Fibroblast of gingiva (primary cell): ENCODE measurements at places on chromosomes 6 and 20.

GRCh38 chr6:133919362-133919761 is 30.4 kb downstream of the TCF21 start:
- DNase-seq: no peak

DNA sequence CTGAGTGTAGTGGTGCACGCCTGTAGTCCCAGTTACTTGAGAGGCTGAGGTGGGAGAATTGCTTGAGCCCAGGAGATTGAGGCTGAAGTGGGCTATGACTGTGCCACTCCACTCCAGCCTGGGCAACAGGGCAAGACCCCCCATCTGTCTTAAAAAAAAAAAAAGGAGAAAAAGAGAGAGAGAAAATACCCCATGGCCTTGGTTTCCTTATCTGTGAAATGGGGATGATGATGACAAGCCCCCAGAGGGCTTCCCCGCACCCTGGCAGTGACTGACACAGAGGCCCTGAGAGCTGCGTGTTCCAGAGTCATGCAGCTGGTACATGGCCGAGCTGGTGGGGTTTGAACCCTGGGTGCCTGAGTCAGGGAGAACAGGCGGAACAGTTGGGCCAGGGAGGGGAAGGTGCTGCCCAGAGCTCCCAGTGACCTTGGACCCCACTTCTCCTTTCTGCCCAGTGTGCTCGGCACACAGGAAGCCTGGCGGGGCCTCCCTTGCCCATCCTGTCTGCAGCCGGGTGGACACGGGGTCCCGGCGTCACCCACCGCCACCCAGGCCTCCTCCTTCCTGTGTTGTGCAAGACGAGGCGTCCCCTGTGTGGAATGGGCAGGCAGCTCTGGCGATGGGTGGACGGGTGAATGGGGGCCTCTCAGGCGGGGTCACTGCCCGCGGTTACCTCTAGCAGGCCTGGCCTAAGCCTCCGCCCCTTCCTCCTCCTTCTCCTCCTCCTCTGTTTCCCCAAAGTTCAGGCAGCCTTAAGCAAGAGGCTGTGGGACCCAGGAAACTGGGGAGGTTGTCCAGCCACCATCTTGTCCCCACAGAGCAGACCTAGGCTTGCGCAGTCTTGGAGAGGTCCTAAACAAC is 84.2 kb downstream of the CEBPB start:
- no peak for DNase-seq

DNA sequence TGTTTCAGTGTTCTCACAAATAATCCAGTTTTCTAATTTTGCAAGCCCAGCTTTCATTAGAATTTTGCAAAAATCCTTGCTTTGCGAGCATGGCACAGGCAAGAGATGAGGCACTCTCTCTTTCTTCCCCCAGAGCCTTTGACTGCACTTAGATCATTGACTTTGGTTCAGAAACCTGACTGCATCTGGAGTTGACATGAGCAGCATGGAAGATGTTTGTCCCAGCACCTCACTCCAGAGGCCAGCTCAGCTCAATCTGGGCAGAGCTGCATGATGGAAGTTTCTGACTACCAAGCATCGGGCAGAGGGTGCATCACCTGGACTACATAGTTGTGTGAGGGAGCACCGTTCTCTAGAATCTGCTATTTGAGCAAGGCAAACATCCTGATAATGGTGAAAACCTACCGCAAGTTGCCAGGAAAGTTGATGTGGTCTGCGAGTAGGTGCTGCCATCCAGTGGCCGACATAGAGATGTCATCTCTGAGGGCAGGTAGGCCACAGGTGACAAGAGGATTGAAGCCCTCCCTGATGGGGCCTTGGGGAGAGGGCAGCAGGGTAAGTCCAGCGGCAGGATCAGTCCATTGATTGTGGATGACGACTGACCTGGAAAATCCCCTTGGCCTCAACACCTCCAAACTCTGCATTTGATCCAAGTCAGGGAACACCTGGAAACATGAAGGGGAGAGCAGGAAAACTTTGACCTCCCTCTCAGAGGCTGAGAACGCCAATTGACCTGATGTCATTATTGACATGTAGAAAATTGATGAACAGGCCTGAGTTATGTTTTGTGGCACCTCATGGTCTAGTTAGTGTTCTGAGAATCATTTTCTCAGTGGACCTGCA is 3.8 kb upstream of the LPA start:
- DNase-seq: no peak

GRCh38 chr6:158642097-158642601 is 2.4 kb downstream of the DYNLT1 start:
- peak; percentile 79 for DNase-seq

- no peak for DNase-seq
Measured at GRCh38 chr6:92043777-92044176, 1375.6 kb downstream of the EPHA7 start.

DNA sequence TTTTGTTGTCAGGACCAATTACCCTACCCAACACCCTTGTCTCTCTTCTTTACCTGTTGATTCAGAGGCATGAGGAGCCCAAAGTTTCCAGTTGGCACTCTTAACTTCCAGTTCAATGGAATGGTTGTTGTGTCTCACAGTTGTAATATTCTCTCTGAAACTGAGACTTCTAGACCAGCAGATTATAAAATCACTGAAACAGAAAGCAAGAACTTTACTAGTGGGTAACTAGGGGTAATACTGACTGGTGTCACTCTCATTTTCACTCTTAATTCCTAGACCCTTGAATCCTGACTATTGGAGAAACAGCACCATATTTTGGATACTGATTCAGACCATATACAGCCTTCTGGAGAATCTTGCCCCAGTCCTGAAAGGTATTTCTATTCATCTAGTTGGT is 140.2 kb upstream of the MMS22L start:
- no peak for DNase-seq

DNA sequence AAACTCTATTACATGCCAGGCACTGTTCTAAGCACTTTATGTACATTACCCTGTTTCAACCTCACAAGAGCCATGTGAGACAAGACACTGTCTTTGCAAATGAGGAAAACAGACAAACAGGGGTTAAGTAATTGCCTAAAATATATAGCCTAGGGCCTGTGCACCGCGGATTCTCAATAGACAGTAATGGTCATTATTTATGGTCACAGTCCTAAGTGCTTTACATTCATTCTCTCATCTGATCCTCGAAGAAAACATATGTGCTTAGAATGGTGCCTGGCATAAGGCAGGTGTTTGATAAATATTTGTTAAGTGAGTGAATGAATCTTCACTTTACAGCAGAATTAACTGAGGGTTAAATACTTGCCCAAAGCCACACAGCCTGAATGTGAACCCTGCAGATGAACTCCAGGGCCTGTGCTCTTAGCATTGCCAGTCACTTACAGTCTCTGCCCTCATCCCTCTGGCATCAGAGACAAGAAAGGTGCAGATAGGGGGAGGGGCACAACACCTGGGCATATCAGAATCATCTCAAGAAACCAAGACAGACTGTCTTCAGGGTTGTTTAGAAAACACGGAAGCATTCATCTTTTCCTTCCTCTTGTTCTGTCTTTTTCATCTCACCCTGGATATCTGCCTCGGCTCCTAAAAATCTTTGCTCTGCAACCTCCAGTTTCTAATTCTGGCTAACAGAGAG is 92.8 kb upstream of the SASH1 start:
- DNase-seq: no peak

- DNase-seq: no peak
Measured at GRCh38 chr6:71675386-71675785, 211.0 kb upstream of the RIMS1 start.

GRCh38 chr6:152669895-152670294 is 27.8 kb upstream of the MYCT1 start:
- DNase-seq: peak; percentile 19

DNA sequence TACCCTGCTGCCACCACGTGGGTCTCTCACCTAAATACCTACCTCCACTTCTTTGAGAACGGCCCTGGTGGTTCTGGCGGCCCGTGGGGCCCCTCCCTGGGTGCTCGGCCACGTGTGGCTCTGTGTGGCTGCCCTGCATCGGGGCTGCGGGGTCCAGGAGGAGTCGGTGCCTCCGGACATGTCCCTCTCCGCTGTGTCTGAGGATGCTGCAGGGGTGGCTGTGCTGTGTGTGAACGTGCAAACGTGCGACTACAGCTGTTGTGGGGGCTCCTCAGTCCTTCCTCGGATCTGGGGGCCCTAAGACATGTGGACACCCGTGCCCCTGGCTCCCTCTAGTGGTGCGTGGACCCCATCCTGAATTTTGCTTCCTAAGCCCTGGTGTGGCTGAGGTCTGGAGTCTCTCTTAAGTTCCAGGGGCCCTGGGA is 691.8 kb downstream of the QKI start:
- DNase-seq: no peak

GRCh38 chr6:163036160-163036645 is 308.4 kb downstream of the PACRG start:
- no peak for DNase-seq

DNA sequence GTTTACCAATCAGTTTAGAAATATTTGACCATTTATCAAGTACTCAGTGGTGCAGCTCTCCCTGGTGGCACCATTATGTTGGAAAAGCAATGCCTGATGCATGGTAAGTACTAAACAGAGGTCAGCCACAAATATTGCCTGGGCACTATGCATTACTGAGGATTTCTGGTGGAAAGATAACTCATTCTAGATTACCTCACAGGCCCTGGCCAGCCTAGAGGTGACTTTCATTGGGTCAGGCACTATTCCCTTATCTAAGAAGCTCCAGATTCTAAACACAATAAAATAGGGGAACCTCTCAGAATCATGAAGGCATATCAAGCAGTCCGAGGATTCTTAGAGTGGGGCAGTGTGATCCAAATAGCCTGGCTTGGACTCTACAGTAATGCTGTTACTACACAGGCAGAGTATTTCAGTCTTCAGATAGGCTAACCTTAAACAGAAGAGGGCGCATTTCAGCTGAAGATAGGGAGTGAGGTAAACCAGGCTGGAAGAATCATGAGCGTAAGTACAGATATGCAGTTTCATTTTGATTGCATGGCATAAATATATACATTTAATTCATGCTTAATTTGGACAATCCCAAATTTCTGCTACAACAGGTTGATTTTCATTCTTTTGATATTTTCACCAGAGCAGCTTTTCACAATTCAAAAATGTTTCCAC is 12.1 kb downstream of the LGSN start:
- peak; percentile 47 for DNase-seq

GRCh38 chr6:169046021-169046420 is 207.6 kb downstream of the THBS2 start:
- peak; percentile 89 for DNase-seq

DNA sequence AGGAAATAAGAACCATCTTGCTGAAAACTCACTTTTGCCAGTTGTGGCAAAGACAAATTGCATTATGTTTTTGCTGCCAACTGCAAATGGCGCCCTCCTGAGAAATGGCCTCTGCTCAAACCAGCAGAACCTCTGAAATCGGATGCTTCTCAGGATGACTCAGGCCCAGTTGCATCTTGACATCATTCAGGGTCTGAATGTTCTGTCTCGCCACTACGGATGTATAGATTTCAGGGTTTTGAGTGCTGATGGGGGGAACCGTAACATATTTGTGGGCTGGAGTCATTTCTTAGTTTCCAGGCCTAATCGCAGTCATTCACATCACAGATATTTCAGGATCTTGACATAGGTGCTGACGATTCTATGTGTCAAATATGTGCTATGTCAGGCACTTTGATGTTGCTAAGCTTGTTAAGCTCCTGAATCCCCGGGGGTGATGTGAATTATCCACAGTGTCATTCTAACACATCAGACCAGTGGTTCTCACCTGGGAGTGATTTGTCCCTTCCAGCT is 207.1 kb downstream of the NFATC2 start:
- peak; percentile 98 for DNase-seq

GRCh38 chr6:101070044-101070608 is 189.0 kb upstream of the ASCC3 start:
- no peak for DNase-seq

DNA sequence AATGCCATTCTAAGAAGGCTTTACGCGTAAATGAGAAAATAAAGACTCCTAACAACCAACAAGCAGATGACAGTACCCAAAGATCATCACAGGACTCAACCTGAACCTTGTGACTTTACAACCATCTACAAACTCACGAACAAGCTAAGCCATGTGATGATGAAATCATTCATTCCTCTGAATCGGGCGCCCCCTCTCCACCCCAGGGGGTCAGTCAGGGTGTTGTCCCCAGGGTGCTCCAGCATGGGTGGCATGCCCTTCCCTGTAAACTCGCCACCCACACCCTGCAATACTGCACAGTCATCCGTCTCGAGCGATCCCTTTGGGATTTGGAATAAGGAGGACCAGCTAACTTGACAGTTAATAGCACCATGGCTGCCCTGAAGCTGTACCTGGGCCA is 12.6 kb downstream of the SERPINB6 start:
- DNase-seq: no peak

- DNase-seq: no peak
Measured at GRCh38 chr6:25669413-25669812, 17.4 kb downstream of the SCGN start.

- no peak for DNase-seq
Measured at GRCh38 chr6:123953920-123954319, 150.3 kb downstream of the NKAIN2 start.

- DNase-seq: no peak
Measured at GRCh38 chr20:3105256-3106137, 21.0 kb upstream of the AVP start.

GRCh38 chr20:14700639-14700960 is 363.2 kb upstream of the FLRT3 start:
- DNase-seq: peak; percentile 38

- no peak for DNase-seq
Measured at GRCh38 chr6:142167486-142167885, 20.4 kb downstream of the VTA1 start.

GRCh38 chr20:57882451-57883161 is 172.8 kb upstream of the PMEPA1 start:
- DNase-seq: peak; percentile 11

DNA sequence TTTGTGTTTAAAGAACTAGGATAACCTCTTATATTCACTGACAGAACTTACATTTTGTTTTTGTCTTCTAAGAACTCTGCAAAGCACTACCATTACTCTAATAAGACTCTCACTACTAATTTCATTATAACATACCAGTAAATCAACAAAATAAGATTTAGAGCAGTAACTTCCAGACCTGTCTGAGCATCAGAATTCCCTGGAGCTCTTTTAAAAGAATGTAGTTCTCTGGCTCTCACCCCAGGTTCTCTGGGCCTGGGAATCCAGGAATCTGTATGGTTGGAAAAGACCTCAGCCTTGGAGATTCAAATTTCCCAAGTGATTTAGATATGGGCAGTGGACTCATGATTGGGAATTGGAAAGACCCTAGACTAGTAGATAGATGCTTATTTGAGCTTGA is 89.4 kb downstream of the JAG1 start:
- no peak for DNase-seq

DNA sequence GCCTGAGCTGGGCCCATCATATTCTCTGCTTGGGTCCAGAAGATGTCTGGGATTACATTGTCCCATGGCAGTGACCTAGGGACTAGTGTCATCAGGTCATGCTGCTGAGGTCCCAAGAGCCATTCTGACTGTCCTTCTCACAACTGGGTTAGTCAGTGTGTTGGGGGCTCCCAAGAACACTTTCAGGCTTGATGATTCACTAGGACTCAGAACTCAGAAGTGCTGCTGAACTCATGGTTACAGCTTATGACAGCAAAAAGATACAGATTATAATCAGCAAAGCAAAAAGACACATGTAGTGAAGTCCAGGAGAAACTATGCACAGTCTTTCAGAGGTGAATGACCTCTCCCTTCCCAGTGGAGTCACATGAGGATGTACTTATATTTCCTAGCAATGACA is 107.8 kb downstream of the SYNE1 start:
- DNase-seq: no peak
